AG04449 (cell line): ENCODE measurements at places on chromosomes 6 and 20.

DNA sequence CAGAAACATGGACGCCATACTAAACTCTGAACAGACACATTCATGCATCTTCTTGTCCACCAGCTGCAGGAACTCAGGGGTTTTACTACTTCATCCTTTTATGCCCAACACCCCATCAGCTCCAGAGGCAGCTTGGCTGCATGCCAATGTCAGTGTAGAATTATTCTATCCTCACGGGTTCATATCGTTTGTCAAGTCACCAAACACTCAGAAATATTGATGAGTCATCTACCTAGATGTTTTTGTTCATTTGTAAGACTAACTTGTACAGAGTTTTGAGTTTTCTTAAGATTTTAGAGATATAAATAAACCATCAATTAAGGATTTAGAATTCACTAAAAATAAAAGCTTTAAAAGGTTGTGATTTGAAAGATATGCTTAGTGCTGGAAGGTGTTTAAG is 590.7 kb upstream of the FLRT3 start:
- no peak for DNase-seq

GRCh38 chr6:80969439-80969838 is 783.0 kb downstream of the TENT5A start:
- no peak for DNase-seq

DNA sequence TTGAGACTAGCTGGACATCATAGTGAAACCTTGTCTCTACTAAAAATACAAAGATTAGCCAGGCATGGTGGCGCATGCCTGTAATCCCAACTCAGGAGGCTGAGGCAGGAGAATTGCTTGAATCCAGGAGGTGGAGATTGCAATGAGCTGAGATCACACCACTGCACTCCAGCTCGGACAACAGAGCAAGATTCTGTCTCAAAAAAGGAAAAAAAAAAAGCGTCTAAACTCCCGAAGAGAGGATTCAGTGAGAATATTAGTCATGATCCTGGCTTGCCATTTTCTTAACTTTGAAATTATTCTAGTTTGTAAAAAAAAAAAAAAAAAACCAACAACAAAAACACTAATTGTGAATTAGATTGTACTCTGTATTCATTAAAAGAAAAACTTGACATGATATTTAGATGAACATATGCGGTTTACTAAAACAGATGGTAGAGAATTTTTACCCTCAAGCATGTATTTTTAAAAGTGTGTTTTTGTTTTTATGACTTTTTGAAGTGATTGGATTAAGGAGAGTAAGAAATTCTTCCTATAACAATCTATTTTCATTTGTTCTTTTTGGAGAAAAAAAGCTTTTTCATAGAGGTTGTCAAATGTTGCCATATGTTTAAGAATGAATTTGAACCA is 80.7 kb downstream of the UST start:
- no peak for DNase-seq

GRCh38 chr20:59678951-59679350 is 74.6 kb downstream of the PHACTR3 start:
- DNase-seq, result no peak

DNA sequence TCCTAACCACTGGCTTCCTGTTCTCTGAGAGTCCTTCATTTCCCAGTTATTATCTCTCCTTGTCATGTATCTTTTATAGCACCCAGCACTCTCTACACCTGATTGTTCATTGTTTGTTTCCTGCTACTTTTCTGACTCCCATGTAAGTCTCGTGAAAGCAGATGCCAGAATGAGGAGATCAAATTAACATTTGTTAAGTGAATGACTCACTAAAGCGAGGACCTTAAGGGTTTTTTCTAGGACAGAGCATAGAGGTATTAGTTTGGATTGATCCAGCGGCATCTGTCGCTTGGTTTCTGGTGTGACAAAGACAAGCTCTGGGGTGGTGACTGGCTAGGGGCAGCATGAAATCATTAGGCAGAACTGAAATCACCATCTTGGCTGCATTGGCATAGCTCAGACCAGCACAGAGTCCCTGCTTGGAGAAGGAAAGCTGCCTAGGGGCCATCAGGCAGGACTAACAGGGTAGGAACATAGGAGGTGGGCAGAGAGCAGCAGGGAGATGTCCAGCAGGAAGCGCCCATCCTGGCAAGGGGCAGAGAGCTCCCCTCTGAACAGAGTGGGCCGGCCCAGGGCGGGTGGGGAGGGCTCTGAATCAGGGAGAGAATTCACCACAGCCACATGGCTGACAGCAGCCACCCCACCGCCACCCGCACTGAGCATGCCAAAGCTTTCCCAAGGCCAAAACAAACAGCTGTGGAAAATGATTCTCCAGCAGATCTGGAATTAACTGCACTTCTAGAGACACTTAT is 97.1 kb upstream of the CEP85L start:
- peak; percentile 3 for DNase-seq

- DNase-seq, result peak; percentile 7
Measured at GRCh38 chr20:973785-974194, 28.3 kb downstream of the RSPO4 start.

DNA sequence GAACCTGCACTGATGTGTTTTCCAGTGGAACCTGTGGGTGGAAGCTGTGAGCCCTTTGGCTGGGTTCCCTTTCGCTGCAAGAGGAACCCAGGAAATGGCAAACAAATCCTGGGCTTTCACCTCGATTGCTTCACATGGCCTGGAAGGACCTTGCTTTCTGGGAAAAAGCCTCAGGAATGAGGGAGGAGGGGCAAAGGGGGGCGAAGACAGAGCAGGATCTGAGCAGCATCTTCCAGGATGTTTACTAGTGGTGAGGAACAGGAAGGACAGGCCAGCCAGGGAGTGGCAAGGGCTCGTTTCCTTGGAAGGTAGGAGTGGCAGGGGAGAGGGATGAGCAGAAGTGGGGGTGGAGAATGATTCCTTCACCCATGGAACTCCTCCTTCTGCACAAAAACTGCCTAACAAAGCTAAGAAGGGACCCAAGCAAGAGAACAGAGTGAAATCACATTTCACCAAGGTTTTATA is 5.9 kb downstream of the SLC2A10 start:
- peak; percentile 28 for DNase-seq

GRCh38 chr6:14703586-14703985 is 542.3 kb upstream of the JARID2 start:
- peak; percentile 52 for DNase-seq

DNA sequence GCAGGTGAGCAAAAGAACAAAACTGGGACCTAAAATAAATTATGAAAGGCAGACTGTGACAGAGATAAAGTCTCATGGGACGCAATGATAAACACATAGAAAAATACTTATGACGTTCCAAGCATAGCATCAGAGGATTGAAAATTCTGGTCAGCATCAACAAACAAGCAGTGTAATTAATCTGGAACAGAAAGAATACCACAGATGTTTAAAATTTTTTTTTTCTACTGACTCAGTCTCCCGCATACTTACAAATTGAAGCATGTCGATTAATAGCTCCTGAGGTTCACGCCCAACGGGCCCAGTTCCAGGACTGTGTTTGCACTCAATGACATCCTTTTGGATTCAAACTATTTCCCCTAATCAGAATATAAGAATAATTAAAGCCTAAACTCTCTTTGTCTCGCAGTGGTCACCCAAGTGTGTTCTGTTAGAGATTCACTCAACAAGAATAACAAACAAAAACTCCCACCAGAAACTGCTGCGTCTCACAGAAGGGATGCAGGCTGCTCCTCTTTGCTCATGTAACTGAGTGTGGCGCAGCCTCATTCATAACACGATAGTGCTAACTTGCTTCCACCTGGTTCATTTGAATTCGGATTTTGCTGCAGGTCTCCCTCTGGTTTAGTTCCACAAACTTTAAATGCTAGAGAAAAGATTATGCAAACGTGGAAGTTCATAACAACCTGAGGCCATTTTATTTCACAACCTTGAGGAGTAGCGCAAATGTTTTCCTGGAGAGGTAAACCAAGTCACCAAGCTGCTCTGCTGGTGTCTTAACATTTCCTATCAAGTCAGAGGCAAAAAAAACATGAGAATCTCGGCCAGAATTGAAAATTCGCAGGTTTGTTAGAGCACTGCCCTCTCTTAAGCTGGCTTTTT is 69.0 kb upstream of the CITED2 start:
- DNase-seq, result no peak
